Suppressor macrophage (primary cell): ENCODE measurements at places on chromosomes 4 and X.

DNA sequence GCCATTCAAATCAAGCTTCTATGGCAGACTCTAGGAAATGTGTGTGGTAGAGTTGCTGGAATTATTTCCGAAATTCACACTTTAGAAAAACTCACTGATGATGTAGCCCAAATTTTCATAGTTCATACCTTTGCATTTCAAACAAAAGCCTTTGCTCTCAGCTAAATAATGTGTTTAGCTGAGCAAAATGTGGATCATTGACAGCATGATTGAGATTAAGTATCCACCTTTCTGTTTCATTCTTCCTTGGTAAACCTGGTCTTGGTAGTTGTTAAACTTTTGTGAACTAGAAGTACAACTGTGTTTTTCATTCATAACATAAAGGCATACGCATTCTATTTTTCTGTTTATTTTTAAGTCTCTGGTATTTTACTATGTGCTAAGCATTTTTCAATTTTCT, 7.2 kb downstream of the PCDH7 start:
- DNase-seq, result no peak

GRCh38 chr4:26086621-26087441, 172.8 kb downstream of the SMIM20 start:
- DNase-seq, result no peak

GRCh38 chrX:53483838-53484405, 49.8 kb upstream of the HSD17B10 start:
- no peak for DNase-seq

GRCh38 chrX:102978594-102978993, 41.5 kb downstream of the RAB40AL start:
- no peak for DNase-seq

DNA sequence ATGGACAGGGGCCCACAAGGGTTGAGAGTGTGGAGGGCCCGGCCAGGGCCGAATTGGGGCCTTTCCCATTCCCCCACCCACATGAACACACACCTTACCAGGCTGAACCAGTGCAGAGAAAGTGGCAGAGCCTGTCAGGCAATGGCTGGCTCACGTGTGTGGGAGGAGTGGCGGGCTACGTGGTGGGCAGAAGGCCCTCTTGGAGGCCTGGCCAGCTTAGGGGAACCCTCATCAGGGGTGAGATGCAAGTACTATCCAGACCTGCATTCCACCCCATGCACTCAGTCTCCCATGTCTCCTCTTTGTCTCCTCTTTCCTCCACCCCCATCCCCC, 965 bp downstream of the TCEAL4 start:
- no peak for DNase-seq

DNA sequence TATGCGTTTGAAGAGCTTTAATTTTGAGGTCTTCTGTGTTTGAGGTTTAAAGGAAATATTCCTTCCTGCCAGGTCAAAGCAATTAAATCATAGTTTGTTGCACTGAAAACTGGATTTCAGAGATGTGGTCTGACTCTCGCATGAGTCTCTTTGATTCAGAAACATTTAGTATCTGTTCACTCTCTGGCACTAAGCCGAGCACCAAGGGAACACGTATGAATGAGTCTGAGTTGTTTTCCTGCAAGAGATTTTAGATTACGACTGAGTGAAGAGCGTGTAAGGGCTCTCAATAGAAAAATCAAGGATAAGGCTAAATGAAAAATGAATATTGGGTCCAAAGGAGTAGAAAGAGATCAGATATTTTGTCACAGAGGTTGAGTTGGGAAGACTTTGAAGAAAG, 875.4 kb upstream of the PRKX start:
- DNase-seq, result no peak

GRCh38 chr4:129917651-129918050, 821.7 kb downstream of the C4orf33 start:
- no peak for DNase-seq

GRCh38 chrX:25897758-25898157, 240.4 kb upstream of the MAGEB18 start:
- DNase-seq, result no peak

- DNase-seq, result no peak
Measured at GRCh38 chr4:6365545-6366086, 96.0 kb downstream of the WFS1 start.

- no peak for DNase-seq
Measured at GRCh38 chrX:101744085-101744484, 84.4 kb upstream of the ARMCX2 start.

- DNase-seq, result no peak
Measured at GRCh38 chr4:25592736-25593135, 62.9 kb upstream of the SLC34A2 start.
